ENCODE measurements at places on chromosomes 2 and 18.

DNA sequence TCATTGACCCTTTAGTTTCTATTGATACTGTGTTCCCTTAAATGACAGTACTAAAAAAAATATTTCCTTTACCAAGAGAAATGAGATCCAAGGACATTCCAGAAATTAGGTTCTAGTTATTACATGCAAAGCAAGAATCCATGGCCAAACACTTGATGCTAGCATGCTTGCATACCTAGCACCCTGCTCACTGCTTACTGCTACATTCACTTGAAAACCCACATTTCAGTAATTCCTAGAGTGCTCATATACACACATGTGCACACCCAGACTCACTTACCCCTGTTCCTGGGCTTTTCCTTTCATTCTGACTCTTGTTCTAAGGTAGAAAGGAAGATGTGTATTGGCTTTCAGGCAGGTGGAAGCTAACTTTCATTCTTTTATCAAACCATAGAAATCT lies 395.9 kb downstream of the THSD7B start:
- no peak for DNase-seq
- H3K27me3 ChIP-seq, result no peaks in the 10 kb centered on the region
- H3K27ac ChIP-seq, result no peak overlapping the region
- no peaks in the 10 kb centered on the region for H3K36me3 ChIP-seq

DNA sequence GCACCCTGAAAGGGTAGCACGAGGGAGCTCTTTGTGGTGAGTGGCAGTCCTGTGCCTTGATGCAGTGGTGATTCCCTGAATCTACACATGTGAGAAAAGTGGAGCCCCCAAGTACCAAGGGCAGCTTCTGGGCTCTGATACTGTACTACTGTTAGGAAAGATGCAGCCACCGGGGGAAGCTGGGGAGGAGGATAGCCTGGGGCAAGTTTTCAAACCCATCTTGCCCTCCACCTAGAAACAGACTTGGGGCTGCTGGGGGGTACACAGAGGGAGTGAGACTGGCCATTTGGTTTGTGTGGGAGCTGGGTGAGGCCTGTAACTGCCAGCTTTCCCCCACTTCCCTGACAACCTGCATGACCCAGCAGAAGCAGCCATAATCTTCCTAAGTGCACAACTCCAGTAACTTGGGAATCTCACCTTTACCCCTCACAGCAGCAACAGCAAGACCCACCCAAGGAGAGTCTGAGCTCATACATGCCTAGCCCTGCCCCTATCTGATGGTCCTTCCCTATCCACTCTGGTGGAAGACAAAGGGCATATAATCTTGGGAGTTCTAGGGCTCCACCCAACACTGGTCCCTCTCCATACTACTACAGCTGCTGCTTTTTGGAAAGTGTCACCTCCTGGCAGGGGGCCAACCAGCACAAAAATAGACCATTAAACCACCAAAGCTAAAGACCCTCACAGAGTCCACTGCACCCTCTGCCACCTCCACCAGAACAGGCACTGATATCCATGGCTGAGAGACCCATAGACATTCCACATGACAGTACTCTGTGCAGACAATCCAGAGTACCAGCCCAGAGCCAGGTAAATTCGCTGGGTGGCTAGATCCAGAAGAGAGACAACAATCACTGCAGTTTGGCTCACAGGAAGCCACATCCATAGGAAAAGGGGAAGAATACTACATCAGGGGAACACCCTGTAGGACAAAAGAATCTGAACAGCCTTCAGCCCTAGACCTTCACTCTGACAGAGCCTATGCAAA lies 8.2 kb downstream of the MALL start:
- H3K27ac ChIP-seq, result peak overlapping the region; percentile 81
- no peak for DNase-seq
- no peak overlapping the region for H3K4me3 ChIP-seq
- H3K27me3 ChIP-seq, result no peaks in the 10 kb centered on the region
- peaks cover 15% of the 10 kb centered on the region for H3K36me3 ChIP-seq

- H3K36me3 ChIP-seq, result no peaks in the 10 kb centered on the region
- no peak overlapping the region for H3K4me3 ChIP-seq
- peaks cover 41% of the 10 kb centered on the region for H3K4me1 ChIP-seq
Measured at GRCh38 chr2:64482765-64483504, 29.0 kb downstream of the LGALSL start.

- peaks cover 14% of the 10 kb centered on the region for H3K4me1 ChIP-seq
- DNase-seq, result peak; percentile 35
- peak overlapping the region; percentile 71 for H3K27ac ChIP-seq
- peak overlapping the region; percentile 85 for H3K4me3 ChIP-seq
- peaks cover 3% of the 10 kb centered on the region for H3K36me3 ChIP-seq
Measured at GRCh38 chr2:1742681-1743395, 1.5 kb downstream of the PXDN start.

GRCh38 chr2:54577944-54578647 lies 122.0 kb downstream of the SPTBN1 start:
- no peak overlapping the region for H3K4me3 ChIP-seq
- no peak overlapping the region for H3K27ac ChIP-seq
- DNase-seq, result no peak
- no peaks in the 10 kb centered on the region for H3K27me3 ChIP-seq
- peaks cover 4% of the 10 kb centered on the region for H3K36me3 ChIP-seq
- H3K4me1 ChIP-seq, result peaks cover 50% of the 10 kb centered on the region

GRCh38 chr2:239168575-239168974 lies 232.2 kb downstream of the HDAC4 start:
- no peaks in the 10 kb centered on the region for H3K4me1 ChIP-seq
- H3K4me3 ChIP-seq, result no peak overlapping the region
- no peak for DNase-seq
- H3K36me3 ChIP-seq, result no peaks in the 10 kb centered on the region

DNA sequence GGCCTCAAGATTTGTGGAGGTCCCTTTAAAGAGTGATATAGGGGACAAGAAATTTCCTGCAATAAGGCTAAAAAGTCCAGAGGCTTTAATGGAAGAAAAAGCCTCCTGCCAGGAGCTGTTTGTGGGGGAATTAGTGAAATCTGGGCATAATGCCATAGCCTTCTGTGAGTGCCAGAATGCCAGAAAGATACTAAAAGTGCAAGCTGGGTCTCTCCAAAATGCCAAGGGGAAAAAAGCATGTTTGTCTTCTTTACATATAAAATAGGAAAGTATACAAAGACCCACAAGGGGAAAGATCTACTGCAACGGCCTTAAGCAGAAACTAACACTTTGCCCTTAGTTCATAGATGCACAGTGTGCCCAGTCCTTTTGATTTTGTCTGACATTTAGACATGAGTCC lies 647.7 kb upstream of the ZNF804A start:
- no peaks in the 10 kb centered on the region for H3K27me3 ChIP-seq
- DNase-seq, result no peak
- no peaks in the 10 kb centered on the region for H3K4me1 ChIP-seq

- no peak within 1 kb of the TSS for H3K4me3 ChIP-seq
- peaks cover under 1% of the 10 kb centered on the region for H3K27me3 ChIP-seq
- peaks cover 5% of the 10 kb centered on the region for H3K4me1 ChIP-seq
- H3K36me3 ChIP-seq, result no peaks in the 10 kb centered on the region
- DNase-seq, result no peak
Measured at GRCh38 chr2:230924470-230925341, at the start of gene GPR55. Gene GPR55, minus strand, starts transcription at chr2:230925242. Its CDS starts 14,280 bp downstream, at chr2:230910962.

DNA sequence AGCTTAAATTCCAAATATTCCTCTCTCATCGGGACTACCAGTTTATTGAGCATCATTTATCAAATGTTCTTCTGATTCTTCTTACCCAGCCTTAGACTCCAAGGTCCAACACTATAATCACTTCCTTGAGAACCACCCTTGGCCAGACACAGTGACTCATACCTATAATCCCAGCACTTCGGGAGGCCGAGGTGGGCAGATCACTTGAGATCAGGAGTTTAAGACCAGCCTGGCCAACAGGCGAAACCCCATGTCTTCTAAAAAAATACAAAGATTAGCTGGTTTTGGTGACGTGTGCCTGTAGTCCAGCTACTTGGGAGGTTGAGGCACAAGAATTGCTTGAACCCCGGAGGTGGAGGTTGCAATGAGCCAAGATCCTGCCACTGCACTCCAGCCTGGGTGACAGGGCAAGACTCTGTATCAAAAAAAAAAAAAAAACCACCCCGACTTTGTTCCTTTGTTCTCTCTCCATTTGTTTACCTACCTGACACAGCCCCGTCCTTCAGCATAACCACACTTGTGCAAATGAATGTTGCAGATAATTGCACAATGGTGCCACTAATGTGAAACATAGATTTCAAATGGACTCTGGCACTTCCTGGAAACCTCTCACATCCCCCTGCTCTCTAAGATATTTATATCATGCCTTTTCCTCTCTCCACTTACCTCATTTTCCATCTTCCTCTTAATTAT lies 38.9 kb upstream of the LPIN2 start:
- H3K27ac ChIP-seq, result no peak overlapping the region
- no peak overlapping the region for H3K4me3 ChIP-seq
- DNase-seq, result no peak

DNA sequence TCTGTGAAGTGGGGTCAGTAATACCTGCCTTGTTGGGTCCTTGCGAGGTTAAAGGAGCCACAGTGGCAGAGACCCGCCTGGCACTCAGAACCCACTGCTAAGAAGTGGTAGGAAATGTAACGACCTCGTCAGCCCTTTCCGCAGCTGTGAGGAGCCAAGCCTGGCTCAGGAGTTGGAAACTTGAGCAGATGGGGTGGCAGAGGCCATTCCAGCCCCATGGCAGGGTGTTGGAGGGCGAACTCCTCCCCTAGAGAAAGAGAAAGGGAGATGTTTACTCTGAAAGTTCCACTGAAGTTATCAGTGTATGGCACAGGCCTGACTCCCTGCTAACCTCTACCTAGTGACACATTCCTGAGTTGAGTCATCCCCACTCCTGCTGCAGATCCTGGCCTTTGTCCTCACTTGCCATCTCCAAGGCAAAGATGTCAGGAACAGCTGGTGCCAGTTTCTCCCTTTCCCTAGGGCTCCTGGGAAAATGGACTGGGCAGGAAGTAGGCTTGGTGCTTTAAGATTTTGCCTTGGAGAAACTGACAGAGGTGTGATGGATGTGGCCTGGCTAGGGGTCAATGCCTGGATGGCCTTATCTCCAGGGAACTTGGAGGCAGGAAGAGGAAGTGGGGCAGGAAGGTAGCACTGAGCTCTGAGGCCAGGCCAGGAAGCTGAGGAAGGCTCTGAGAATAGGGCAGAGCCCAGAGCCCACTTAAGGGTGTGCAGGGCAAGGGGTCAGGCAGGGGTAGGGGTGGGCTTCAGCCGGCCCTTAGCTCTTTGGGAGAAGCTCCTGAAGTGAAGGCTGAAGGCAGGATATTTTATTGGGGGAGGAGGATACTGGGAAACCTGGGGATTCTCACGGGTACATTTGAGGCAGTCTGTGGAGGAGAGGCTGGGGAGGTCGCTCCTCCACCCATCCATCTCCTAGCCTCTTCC lies 888 bp downstream of the VAMP5 start:
- H3K36me3 ChIP-seq, result peaks cover 12% of the 10 kb centered on the region
- DNase-seq, result no peak
- no peaks in the 10 kb centered on the region for H3K27me3 ChIP-seq
- no peak overlapping the region for H3K4me3 ChIP-seq
- H3K27ac ChIP-seq, result peak overlapping the region; percentile 13

- no peaks in the 10 kb centered on the region for H3K36me3 ChIP-seq
- no peak overlapping the region for H3K27ac ChIP-seq
- no peak for DNase-seq
- no peaks in the 10 kb centered on the region for H3K4me1 ChIP-seq
- no peak overlapping the region for H3K4me3 ChIP-seq
Measured at GRCh38 chr2:95351598-95351915, 51.0 kb upstream of the FAHD2A start.

DNA sequence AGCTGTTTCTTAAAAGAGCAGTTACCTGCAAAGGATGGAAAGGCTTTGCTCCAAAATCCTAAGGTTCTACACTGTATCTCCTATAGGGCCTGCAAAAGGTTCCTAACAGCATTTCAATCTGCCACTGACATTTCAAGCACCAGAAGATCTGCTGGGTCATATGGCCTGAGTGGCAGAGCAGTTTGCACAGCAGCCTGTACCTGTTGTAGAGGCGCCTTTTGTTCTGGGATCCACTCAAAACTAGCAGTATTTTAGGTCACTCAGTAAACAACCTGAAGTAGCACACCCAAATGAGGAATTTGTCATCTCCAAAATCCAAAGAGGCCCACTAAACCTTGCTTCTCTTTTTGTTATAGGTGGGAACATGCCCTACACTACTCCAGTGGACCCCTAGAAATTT lies 6.2 kb downstream of the FAM210A start:
- peaks cover 7% of the 10 kb centered on the region for H3K4me1 ChIP-seq
- DNase-seq, result no peak
